Psoas muscle (tissue), 8 donors: ENCODE measurements at places on chromosomes 4 and X. TPM values are rescaled to one million over a fixed set of nuclear protein-coding genes. Genes with fewer than 3 reads are reported as not detected.

GPR50 gene
- total RNA-seq: not detected

PLS3 gene
- 14.4 TPM for total RNA-seq

BTK gene
- total RNA-seq: 1.3 TPM

ETDA gene
- total RNA-seq: not detected

PNMA3 gene
- total RNA-seq: 0.10 TPM

POU3F4 gene
- total RNA-seq: not detected

DGKK gene
- total RNA-seq: not detected

NR0B1 gene
- total RNA-seq: not detected

PPARGC1A gene
- total RNA-seq: 68.7 TPM

SLC9A6 gene
- 11.8 TPM for total RNA-seq

SH3D19 gene
- 31.1 TPM for total RNA-seq

NUDT10 gene
- total RNA-seq: not detected

RADX gene
- 1.0 TPM for total RNA-seq

IGFBP7 gene
- total RNA-seq: 99.7 TPM

KIT gene
- total RNA-seq: 2.1 TPM

HSFX3 gene
- total RNA-seq: not detected

SCOC gene
- 31.6 TPM for total RNA-seq

IGSF1 gene
- total RNA-seq: 0.54 TPM

ETFDH gene
- total RNA-seq: 80.0 TPM

CLNK gene
- not detected for total RNA-seq

SAT1 gene
- 38.2 TPM for total RNA-seq

NSUN7 gene
- total RNA-seq: 0.39 TPM

SLBP gene
- total RNA-seq: 15.5 TPM

NDNF gene
- 7.6 TPM for total RNA-seq

NPY2R gene
- not detected for total RNA-seq

MAGEC3 gene
- total RNA-seq: not detected

SOX3 gene
- total RNA-seq: not detected

SRPX2 gene
- total RNA-seq: 7.3 TPM

ZNF275 gene
- 5.5 TPM for total RNA-seq

CT45A5 gene
- not detected for total RNA-seq

NXF3 gene
- 0.15 TPM for total RNA-seq

USP51 gene
- total RNA-seq: 0.32 TPM

NLRP2B gene
- not detected for total RNA-seq

MAGEA3 gene
- not detected for total RNA-seq

NPNT gene
- 2.3 TPM for total RNA-seq

GPRASP1 gene
- total RNA-seq: 1.9 TPM
